ENCODE measurements at places on chromosomes 16 and 17. TPM values are rescaled to one million over a fixed set of nuclear protein-coding genes. Genes with fewer than 3 reads are reported as not detected.

The TBC1D3G gene
- not detected for total RNA-seq

The NPIPB9 gene
- total RNA-seq = 1.6 TPM

The PDE6G gene
- not detected for total RNA-seq

The CHAD gene
- total RNA-seq = not detected

The PLA2G10 gene
- total RNA-seq = not detected

The CCL22 gene
- total RNA-seq = under 0.01 TPM

The B4GALNT2 gene
- total RNA-seq = 4.2 TPM

The TEN1 gene
- total RNA-seq = 24.5 TPM

The PDILT gene
- total RNA-seq = not detected

The ZDHHC1 gene
- 1.8 TPM for total RNA-seq

The CCDC92B gene
- not detected for total RNA-seq

The ATP1B2 gene
- not detected for total RNA-seq

The SRCIN1 gene
- total RNA-seq = 0.64 TPM

The HSD11B2 gene
- total RNA-seq = 2.1 TPM

The EVPL gene
- total RNA-seq = 27.1 TPM

The MT1H gene
- not detected for total RNA-seq

DNA sequence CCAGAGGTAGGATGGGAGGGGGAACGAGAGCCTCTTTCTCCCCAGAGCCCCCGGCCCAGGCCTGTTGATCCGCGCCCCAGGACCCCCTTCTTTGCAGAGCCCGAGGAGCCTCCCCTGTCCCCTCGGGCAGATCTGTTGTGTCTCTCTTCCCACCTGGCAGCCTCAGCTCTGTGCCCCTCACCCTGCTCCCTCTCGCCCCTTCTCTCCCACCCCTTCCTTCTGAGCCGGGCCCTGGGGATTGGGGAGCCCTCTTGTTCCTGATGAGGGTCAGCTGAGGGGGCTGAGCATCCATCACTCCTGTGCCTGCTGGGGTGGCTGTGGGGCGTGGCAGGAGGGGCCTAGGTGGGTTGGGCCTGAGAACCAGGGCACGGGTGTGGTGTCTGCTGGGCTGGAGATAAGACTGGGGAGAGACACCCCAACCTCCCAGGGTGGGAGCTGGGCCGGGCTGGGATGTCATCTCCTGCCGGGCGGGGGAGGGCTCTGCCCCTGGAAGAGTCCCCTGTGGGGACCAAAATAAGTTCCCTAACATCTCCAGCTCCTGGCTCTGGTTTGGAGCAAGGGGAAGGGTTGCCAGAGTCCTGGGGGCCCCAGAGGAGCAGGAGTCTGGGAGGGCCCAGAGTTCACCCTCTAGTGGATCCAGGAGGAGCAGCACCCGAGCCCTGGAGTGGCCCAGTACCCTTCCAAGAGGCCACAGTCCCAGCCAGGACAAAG, 65.4 kb downstream of the MRC2 start:
- DNase-seq = no peak

DNA sequence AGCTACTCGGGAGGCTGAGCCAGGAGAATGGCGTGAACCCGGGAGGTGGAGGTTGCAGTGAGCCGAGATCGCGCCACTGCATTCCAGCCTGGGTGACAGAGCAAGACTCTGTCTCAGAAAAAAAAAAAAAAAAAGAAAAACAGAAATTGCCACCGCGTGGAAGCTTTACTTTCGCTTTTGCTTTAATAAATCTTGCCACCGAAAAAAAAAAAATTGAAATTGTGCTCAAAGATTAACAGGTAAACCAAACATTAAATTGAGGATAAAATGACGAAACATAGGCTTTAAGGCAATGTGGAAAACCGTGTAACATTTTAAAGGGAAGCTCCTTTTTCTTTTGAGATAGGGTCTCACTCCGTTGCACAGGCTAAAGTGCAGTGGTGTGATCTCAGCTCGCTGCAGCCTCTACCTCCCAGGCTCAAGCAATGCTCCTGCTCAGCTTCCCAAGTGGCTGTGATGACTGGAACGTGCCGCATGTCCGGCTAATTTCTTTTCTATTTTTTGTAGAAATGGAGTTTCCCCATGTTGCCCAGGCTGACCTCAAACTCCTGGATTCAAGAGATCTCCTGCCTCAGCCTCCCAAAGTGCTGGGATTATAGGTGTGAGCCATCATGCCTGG, 40.1 kb downstream of the ZNF276 start:
- DNase-seq = no peak

GRCh38 chr16:88406096-88407041, 23.6 kb downstream of the ZNF469 start:
- DNase-seq = no peak

DNA sequence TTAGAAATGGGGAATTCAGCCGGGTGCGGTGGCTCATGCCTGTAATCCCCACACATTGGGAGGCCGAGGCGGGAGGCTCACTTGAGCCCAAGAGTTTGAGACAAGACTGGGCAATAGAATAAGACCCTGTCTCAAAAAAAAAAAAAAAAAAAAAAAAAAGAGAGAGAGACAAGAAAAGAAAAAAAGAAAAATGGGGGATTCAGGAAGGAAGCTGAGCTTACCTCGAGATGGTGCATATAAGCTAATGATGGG, 150.8 kb upstream of the RPH3AL start:
- no peak for DNase-seq

DNA sequence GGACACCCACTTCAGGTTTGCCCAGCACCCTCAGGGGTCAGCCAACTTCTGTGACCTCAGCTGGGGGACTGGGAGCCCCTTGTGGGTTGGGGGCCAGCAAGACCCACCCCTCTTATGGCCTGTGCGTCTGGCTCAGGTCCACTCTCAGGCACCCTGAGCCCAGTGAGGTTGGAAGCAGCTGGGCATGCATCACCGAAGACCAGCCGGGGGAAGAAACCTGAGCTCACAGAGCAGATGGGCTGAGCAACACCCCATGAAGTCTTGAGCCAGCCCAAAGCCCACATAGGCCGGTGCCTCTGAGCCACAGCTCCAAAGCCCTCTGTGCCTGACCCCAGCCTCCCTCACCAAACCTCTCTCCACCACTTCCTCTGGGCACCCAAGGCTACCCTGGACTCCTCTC, 166.7 kb downstream of the RBFOX3 start:
- no peak for DNase-seq

GRCh38 chr16:85176541-85177447, 64.5 kb upstream of the CIBAR2 start:
- no peak for DNase-seq

GRCh38 chr17:67392111-67392510, 15.0 kb downstream of the PITPNC1 start:
- no peak for DNase-seq

- DNase-seq = peak; percentile 77
Measured at GRCh38 chr17:66715745-66716156, 119.2 kb upstream of the CACNG5 start.

DNA sequence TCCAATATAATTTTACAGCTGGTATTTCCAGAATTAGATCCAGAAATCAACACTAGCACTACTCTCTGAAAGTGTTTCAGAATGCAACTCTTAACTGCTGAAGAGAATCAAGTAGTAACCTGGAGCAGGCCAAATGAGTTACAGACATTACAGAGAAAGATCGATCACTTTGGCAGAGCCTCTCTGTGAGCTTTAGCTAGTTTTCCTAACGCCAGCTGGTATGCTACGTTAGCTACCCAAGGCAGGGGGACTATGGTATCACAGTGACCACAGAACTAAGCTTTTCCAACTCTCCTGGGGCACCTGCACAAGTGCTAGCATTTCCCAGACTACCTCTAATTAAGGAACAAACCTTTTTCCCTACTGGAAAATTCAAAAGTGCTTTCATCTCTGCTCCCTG, 30.4 kb downstream of the TRAF4 start:
- DNase-seq = no peak

DNA sequence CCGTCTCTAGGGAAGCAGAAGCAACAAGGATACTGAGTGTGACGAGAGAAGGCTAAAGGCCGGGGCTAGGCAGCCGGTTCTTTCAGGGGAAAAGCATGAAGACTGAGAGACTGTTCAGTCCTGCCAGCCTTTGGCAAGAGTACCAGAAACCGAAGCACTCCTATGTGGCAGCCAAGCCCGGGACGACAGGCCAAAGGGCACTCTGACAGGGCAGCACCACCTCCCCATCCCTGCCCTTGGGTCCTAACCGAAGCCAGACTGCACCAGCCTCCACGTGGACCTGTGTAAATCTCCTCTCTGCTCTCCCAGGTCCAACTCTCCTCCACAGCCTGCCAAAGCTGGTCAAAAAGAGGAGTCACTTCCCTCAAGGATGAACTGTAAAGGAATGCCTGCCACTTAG, 23.5 kb upstream of the ALOX15 start:
- DNase-seq = no peak

GRCh38 chr16:48276102-48276501, 28.8 kb upstream of the ABCC11 start:
- no peak for DNase-seq

GRCh38 chr16:86685076-86685475, 106.7 kb downstream of the FOXL1 start:
- DNase-seq = no peak

DNA sequence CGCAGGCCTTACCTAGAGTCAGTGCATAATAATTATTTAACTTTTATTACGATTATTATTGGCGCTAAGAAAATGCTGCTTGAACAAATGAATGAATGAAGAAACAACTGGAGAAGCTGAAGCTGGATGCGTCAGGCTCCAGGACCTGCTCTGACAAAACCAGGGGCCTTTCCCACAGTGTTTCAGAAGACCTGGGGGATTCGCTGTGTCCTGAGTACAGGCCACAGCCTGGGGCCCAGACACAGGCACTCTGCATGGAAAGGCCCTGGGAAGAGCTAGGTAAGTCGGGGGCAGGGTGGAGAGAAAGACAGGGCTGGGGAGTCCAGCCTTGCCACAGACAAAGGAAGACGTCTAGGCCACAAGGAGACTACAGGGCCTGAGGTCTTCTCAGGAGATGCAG, 226.1 kb downstream of the ZNF423 start:
- no peak for DNase-seq

DNA sequence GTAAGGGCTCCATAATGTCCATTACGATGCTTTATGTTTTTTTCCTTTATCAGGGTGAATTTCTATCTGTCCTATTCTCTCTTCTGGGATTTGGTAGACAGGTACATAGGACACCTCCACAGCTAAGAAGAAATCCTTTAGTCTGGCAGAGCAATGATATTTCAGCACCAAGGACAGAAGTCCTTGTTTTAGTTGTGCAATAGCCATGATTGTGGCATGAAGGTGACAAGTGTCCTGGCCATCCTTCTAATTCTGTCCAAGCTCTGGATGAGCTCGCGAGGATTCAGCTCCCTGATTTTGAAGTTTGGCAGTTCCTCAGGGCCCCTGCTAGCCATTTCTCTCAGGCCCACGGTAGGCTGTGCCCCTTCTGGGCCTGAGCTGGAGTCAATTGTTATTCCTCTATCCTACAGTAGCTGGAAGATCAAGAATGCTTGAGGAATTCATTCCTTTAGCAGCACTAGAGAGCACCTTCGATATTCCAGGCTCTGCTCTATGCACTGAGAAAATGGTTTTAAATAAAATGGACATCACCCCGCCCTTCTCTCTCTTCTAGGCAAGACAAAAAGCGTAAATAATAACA, 320.8 kb downstream of the XYLT1 start:
- no peak for DNase-seq

DNA sequence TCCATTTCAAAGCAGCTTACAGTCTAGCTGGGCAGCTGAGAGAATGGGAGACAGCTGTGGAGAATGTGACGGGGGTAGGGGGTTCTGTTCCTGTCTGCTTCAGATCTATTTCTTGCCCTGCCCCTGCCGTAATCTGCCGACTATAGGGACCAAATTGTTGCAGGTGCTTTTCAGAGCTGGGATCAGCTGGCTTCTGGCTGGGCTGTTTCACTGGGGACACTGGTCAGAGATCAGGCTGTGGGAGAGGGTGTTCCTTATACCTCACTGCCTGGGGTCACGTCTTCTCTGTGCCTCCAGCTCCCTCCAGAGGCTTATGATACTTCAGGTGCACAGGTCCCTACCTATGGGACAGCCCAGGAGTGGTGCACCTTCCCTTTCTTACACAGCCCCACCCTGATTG, 514.9 kb upstream of the GOT2 start:
- no peak for DNase-seq

- no peak for DNase-seq
Measured at GRCh38 chr17:19268611-19269010, 31.4 kb downstream of the EPN2 start.

DNA sequence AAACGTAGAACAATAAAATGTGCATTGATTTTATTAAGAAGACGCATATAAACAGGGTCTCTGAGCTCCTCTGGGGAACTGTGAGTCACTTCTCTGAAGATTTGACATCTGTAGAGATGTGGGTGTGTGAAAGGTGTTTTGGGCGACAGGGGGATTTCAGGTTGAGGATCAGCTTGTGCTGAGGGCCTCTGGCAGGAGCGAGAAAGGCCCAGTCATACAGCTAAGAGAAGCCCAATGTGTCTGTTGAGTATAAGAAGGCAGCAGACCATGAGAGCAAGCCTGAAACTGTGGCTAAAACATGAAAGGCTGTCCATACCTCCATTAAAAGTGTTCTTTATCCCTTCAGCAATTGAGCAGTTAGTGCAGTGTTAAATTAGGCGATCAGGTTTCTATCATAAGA, 406.5 kb upstream of the MON1B start:
- no peak for DNase-seq

- no peak for DNase-seq
Measured at GRCh38 chr16:79097166-79097565, 503.4 kb downstream of the MAF start.

- no peak for DNase-seq
Measured at GRCh38 chr17:62750631-62751051, 57.5 kb downstream of the MARCHF10 start.

DNA sequence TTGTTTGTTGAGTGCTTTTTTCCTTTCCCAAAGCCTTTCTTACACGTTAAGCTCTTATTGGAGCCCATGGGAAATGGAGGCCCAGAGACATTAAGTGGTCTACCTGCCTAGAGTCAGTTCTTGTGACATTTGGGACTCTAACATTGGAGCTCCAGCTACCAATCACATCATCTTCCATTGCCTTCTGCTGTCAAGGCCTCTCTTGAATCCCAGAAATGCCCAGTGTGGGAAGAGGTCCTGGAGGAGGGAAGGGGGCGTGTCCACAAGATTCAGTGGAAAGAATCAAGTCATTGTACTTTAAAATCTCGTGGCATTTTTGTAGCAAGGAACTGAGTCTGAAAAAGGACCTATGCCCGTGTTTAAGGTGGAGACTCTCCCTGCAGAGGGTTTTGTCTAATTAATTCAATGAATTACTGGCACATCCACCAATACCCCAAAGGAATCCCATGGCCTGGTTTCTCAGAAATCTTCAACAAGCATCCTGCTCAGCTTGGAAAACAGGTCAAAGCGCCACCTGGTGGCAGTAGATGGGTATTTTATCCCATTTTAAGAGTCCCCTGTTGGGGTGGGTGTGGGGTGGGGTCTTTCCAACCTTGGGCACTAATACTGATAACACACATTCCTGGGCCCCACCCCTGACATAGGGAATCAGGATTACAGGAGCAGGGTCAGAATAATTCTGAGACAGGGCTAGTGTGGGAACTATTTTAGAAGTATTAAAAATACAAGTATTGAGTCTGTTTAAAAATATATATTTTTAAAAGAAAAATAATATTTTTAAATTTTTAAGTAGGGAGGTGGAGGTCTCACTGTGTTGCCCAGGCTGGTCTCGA, 24.6 kb downstream of the GPT2 start:
- DNase-seq = peak; percentile 49

DNA sequence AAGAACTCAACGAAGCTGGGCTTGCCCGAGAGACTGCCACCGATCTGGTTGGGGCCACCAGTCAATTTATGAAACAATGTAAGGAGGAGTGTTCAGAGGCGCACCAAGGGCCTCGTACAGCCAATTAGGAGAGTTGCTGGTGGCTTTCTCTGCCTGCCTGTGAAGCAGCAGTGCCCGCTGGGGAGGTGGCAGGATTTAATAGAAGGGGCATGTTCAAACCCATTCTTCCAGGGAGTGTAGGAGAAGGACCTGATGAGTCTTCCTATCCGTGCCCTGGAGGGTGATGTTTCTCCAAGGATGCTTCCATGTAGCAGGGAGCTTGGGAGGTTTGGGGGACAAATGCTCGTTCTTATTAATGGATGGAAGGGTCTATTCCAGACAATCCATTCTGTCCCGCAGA, 178.4 kb downstream of the CCDC182 start:
- DNase-seq = no peak

Data from bronchial epithelial cell (primary cell).